Uterus (tissue), 4 donors: ENCODE measurements at places on chromosomes 3 and 15.
A peak's percentile ranks its signal among the peaks of the same experiment; 100 is the strongest.

GRCh38 chr15:66707310-66708082, 5.5 kb downstream of the SMAD6 start:
- peak; percentile 61 for DNase-seq

- no peak for DNase-seq
These were observed 40.5 kb downstream of the CCNL1 start for GRCh38 chr3:157119369-157119951.

- no peak for DNase-seq
These were observed 47.1 kb downstream of the CMTM7 start for GRCh38 chr3:32438596-32439344.

- no peak for DNase-seq
These were observed 25.9 kb upstream of the UBE2Q2 start for GRCh38 chr15:75817138-75817935.

DNA sequence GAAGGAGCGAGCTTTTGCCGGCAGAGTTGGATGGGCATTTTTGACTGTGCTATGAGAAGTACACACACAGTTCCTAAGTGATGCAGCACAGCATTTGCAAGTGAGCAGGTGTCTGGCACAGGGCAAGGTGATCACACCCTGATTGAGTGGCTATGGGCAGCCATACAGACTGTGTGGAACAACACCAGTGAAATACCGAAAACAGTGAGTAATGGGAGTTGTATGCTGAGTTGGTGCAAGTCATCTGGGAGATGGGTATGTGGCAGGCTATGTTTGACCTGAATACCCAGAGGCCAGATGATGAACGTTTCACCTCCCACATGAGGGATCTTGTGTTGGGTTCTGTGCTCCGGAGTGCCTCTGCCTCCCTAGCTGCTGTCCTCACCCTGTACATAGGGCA, 53.5 kb upstream of the TIPARP start:
- no peak for DNase-seq

DNA sequence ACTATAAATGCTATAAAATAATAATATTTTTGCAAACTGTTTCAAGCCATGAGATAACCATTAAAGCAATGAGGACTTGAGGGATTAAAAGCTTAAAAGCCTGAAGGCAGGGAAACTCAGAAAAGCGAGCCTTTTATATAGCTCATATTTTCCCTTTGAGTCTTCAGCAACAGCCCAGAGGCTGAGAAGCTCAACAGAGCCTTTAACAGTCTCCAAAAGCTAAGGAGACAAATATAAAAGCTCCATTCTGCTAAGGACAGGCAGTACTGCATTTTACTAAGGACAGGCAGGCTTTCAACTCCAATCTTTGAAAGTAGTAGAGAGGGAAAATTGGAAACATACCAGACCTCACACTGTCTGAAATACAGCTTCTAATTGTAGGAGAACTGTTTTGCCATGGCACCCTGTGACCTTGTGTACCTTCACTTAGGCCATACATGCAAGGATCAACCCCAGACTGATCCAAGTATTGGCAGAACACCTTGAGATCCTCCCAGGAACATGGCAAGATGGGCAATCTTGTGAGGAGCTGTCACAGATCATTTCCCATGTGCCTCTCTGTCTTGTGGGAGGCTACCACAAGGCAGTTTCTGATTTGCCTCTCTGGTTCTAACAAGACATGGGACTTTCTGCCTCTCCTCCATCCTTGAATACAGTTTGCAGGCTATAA, 53.1 kb upstream of the ARNT2 start:
- no peak for DNase-seq

- DNase-seq = no peak
These were observed 396.1 kb upstream of the ROBO2 start for GRCh38 chr3:76643623-76644304.

GRCh38 chr15:97903971-97904572, 56.4 kb upstream of the ARRDC4 start:
- peak; percentile 76 for DNase-seq

DNA sequence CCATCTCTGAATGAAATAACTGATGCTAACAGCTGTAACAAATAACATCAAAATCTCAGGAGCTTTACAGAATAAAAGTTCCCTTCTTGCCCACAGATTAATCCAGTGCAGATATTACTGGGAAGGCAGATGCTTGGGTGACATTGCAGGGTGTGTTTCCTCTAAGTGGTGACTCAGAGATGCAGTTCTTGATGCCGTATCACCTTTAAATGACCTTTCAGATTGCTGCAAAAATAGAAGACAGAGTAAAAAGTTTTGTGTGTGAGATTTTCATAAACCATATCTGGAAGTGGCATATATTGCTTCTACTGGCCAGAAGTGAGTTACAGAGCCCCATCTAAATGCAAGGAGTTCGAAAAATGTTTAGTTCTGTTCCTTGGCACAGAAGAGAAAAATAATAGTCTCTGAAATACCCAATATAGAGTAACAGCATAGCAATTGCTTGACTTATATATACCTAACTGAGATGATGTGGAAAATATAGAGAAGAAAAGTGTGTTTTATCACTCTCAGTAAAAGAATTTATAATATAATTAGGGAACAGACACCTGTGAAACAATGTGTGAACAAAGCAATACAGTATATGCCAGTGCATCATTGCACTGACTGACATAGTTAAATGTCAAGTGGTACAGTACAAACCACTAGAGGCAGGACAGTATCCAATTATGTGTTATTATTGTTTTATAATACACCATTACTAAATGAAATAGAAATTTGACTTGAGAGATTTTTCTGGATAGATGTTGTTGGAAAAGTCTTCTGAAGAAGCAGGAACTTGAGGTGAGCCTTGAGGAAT, 430.7 kb upstream of the CBLB start:
- no peak for DNase-seq

DNA sequence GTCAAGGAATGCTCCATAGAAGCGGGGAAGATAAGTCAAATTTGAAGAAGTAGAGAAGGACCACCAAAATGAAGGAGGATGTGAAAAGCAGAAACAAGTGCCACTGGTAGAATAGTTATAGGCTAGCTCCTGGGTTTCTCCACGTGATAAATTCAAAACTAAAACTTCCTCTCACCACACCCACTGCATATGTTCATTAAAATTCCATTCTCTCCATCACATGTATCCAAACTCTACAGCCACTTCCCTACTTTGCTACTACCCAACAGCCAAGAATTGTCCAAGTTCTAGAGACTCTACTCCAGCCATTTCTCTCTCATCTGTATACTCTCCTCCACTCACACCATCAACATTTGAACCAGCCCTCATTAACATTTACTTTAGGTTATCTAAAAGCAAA, 60.5 kb downstream of the COL8A1 start:
- no peak for DNase-seq

DNA sequence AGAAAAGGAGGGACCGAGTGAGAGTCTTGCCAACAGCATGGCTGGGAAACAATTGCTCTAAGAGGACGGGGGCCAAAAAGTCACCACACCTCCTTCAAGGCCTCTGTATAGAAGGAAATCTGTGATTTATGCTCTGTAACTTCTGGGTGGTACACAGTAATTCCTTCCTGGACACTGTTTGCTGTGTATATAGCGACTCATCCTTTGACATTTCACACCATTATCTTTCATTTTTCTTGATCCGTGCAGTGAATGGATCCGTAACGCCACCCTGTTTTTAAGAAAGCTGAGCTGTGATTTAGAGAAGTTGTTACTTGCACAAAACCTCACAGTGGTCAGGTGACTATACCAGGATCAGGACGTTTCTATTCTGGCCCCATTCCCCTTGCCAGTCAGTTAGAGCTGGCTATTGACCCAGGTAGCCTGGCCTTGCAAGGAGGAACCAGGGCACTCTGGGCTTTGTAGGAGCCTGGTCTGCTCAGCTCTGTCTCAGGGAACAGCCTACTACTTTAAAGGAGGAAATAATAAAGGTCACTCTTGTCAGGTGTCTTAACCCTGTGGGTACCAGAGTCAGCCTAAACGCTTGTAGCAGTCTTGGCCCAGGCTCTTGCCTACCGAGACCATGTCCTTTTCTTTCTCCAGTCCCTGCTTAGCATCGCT, 86.5 kb upstream of the MYZAP start:
- no peak for DNase-seq

GRCh38 chr15:93179700-93180102, 90.7 kb upstream of the RGMA start:
- DNase-seq = no peak

DNA sequence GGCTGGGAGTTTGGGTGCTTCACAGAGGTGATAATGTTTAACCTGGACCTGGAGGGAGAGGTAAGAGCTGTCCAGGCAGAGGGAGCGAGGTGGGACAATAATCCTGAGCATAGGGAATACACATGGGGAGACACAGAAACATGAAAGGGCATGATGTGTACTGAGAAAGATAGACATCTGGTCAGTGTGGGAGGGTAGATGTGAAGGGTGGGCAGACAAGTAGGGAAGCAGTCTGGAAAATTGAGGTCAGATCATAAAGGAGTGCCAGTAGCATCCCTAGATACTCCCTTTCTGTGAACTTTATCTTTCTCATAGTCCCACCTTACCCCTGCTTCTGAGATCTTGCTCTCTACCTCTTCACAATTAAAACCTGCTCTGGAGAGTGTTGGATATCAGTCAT, 12.0 kb upstream of the GLCE start:
- no peak for DNase-seq

DNA sequence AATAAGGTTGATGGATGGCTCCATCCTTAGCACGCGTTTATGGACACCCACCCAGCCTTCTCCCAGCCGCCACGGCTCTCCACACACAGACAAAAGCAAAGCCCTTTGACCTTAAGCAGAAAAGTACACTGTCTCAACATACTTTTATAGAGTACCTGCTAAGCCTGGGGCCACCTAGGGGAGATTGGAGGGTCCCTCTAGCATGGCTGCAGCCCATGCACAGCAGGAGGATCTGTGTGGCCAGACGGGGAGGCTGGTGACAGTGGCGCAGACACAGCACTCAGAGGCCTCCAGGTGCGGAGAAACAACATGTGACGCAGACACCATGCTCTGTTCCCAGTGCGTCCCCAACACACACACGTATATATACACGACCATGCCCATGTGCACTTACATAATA, 174.9 kb downstream of the XXYLT1 start:
- DNase-seq = no peak

- DNase-seq = no peak
These were observed 8.4 kb downstream of the MITF start for GRCh38 chr3:69747511-69748258.

DNA sequence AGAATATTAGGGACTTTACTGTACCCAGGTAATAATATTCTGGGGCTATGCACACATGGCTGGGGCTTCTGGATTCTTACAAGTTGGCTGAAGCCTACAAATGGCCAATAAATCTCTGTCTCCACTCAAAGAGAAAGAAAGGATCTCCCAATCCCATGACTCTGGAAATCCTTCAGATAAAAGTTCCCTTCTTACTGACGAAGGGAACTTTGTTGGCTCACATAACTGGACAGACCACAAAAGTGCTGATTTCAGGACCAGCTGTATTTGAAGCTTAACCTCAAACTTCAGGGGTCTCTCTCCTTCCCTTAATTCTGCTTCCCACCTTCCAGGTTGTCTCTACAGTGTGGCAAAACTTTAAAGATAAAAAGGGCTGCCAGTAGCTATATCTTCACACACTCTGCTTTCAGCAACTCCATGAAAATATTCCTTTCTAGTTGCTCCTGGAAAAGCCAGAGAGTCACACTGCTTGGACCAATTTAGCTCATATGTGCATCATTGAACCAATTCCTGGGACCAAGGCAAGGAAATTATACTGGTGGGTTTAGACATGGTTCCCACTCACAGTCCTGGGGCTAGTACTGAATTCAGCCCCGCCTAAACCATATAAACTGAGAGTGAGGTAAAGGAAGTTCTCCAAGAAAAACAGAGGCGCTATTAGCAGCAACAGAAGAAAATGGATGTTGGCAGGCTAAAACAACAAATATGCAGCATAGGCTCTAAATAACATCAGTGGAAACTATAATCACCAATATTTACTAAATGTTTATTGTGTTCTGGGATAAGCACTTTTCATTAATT, 290.0 kb upstream of the GADL1 start:
- DNase-seq = no peak

GRCh38 chr3:163632722-163633121, 1445.6 kb downstream of the SI start:
- DNase-seq = no peak

DNA sequence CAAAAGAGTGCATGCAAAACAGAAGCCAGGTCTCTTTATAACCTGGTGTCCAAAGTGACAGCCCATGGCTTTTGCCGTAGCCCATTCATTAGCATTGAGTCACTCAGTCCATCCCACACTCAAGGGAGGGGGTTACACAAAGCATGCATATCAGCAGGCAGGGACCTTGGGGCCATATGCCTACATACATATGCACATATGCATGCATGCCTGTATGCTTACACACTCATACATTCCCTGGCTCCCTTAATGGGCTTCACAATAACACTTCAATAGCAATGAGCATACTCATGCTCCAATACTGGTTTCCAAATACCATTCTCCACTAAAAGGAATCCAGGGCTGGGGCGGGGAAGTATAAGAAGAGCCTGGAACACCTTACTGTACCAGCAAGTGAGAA, 22.0 kb downstream of the TRPM1 start:
- no peak for DNase-seq

GRCh38 chr15:56244811-56245576, 1.3 kb upstream of the RFX7 start:
- no peak for DNase-seq

DNA sequence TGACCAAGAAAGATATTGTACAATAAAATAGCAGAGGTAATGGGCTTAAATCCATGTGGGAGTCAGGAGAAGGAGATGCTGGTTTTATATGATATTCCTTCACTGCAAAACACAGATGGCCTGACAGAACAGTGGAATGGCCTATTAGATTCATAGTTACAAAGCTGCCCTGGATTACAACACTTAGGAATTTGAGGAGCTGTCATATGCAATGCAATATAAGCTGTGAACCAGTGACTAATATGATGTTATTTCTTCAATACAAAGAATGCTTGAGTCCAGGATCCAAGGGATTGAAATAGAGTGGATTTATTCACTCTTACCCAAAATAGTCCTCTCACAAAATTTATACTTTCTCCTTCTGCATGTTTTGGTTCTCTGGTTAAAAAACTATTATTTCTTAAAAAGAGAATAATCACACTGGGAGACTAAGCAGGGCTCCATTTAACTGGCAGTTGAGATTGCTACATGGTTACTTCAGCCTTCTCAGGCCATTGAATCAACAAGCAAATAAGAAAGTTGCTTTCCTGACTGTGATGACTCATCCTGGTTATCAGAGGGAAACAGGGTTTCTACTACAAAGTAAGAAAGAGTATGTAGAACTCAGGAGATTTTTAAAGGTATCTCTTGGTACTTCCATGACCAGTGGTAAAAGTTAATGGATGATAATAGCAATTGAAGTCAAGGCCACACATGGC, 79.8 kb upstream of the ZPLD1 start:
- no peak for DNase-seq

DNA sequence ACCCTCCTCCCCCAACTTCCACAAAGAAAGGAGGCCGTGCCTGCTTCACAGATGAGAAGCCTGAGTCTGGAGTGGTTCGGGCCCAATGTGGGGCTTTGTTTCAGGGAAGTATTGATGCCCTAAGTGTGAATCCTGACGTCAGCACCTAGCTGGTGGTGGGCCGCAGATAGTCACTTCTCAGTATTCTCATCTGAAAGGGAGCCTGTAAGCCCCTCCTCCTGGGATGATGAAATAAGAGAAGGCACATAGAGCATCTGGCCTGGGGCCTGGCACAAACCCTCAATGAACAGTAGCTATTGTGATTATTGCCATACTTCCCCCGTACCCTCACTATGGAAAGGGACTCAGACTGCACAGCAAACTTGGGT, 24.8 kb downstream of the LINGO1 start:
- DNase-seq = no peak
